Activated CD4-positive, alpha-beta memory T cell treated with anti-CD3 and anti-CD28 coated beads, Interleukin-2, amount 10 ng/mL, durations not matched to agents 7 days and 5 days (primary cell): ENCODE measurements at places on chromosomes 12 and 14. TPM values are rescaled to one million over a fixed set of nuclear protein-coding genes. Genes with fewer than 3 reads are reported as not detected.

GRCh38 chr12:124150168-124150567, 144.7 kb upstream of the RFLNA start:
- H3K4me1 ChIP-seq = no peaks in the 10 kb centered on the region
- DNase-seq = no peak
- H3K27me3 ChIP-seq = peaks cover 5% of the 10 kb centered on the region
- H3K36me3 ChIP-seq = no peaks in the 10 kb centered on the region
- H3K27ac ChIP-seq = no peak overlapping the region

The TMEM179 gene
- total RNA-seq = not detected

The SLC10A1 gene
- total RNA-seq = not detected

- no peaks in the 10 kb centered on the region for H3K4me1 ChIP-seq
- no peak overlapping the region for H3K27ac ChIP-seq
- no peak overlapping the region for H3K4me3 ChIP-seq
- peaks cover 35% of the 10 kb centered on the region for H3K27me3 ChIP-seq
- peak; percentile 78 for DNase-seq
- H3K36me3 ChIP-seq = no peaks in the 10 kb centered on the region
These were observed 48.7 kb upstream of the LALBA start for GRCh38 chr12:48618541-48618940.

DNA sequence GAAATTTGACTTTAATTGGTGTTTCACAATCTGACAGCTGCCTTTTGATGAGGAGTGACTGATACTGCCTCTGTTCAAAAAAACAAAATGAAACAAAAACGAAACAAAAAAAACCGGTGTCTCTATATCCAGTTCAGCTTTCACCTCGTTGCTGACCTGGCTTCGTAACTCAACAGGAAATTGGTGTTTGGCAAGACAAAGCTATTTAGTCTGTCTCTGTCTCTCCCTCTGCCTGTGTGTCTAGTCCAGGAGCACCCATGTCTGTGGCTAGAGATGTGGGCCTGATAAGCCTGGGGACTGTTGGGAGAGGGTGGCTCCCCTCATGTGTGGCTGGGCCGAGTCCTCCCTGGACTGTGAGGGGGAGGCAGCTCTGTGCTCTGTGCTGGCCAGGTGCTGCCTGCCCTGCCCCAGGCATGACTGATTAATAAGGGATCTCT, 11.3 kb downstream of the CACNA1C start:
- peak overlapping the region; percentile 60 for H3K4me3 ChIP-seq
- peak; percentile 41 for DNase-seq
- H3K27ac ChIP-seq = peak overlapping the region; percentile 61
- H3K4me1 ChIP-seq = peaks cover 15% of the 10 kb centered on the region
- H3K27me3 ChIP-seq = peaks cover 12% of the 10 kb centered on the region
- H3K36me3 ChIP-seq = no peaks in the 10 kb centered on the region

The SYNDIG1L gene
- not detected for total RNA-seq

DNA sequence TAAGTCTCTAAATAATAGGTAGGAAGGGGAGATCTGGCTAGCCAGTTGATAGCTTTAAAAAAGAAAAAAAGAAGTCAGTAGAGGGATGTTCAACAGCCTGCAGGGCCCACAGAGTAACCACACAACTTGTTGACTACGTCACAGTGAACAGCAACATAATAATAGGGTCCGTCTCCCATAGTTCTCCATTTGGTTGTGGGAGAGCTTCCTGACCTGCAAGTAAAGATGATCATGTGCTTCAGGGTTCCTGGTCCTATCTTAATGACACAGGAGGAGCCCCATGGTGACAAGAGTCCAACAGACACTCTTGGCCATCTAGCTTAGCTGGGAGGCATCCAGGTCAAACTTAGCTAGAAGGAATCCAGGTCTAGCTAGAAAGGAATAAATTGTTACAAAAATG, 36.2 kb downstream of the FGD6 start:
- H3K27me3 ChIP-seq = peaks cover 2% of the 10 kb centered on the region
- no peak for DNase-seq
- no peak overlapping the region for H3K4me3 ChIP-seq

DNA sequence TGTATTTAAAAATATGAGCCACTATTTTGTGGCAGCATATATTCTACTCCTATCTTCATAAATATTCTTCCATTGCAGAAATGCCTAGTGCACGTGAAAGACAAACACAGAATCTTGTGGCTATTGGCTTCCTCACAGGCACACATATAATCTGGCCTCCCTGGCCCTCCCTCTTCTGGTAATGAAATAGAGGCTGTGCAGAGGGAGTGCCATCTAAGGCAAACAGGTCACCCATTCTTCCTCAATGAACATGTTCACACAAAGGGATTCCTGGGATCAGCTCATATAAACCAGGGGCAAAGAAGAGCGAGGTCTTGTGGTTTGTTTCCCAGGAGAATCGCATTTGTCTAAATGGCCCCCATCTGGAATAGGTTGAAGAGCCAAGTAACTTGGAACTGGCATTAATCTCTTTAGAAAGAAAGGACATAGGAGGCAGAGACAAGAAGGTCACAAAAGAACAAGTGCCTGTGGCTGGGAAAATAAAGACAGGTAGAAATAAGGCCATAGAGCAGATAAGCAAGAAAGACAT, 171.6 kb upstream of the PTPRQ start:
- H3K4me3 ChIP-seq = no peak overlapping the region
- H3K4me1 ChIP-seq = no peaks in the 10 kb centered on the region
- H3K27ac ChIP-seq = no peak overlapping the region
- H3K36me3 ChIP-seq = no peaks in the 10 kb centered on the region
- DNase-seq = no peak

The NGDN gene
- total RNA-seq = 34.8 TPM

GRCh38 chr12:126390969-126391566, 1325.8 kb downstream of the AACS start:
- H3K4me3 ChIP-seq = no peak overlapping the region
- no peak for DNase-seq
- H3K4me1 ChIP-seq = no peaks in the 10 kb centered on the region
- no peaks in the 10 kb centered on the region for H3K36me3 ChIP-seq
- H3K27ac ChIP-seq = no peak overlapping the region

The TSPAN8 gene
- total RNA-seq = not detected
